ENCODE measurements at places on chromosomes 3 and 15. TPM values are rescaled to one million over a fixed set of nuclear protein-coding genes. Genes with fewer than 3 reads are reported as not detected.

DNA sequence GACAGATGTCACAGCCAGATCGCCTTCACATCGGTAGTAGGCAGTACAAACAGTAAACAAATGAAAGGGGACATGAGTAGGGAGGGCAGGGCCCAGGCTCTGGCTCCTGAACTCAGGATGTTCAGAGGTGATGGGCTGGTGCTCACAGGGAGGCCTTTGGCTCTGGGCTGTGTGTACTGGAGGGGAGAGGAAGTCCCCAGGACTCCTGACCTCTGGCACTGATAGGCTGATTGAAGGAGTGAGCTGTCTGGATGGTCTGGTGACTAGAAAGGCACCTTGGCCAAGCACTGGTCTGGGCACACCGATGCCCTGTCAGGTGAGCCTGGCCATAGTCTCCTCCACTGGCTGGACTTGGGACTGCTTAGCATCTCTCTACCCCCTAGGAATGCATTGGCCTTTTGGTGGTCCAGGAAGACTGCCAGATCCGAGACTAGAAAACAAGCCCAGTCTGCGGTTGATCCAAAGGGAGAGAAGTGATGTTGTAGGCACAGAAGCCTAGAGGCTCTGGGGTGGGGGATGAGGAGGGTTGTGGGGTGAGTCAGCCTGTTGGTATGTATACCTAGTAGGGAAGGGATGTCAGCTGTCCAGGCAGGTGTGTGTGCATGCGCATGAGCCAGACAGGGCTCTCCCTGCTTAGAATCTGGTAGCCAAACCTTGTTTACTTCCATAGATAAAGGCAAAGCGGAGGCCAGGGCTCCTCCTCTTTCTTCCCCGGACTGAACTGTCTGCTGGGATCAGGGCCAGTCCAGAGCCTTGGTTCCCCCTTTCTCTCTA lies 1.9 kb downstream of the SPINT1 start:
- no peak for DNase-seq

- DNase-seq, result no peak
Measured at GRCh38 chr3:160444411-160444810, 5.2 kb downstream of the TRIM59 start.

GRCh38 chr15:31503256-31503655 lies 176.6 kb downstream of the KLF13 start:
- DNase-seq, result no peak

GRCh38 chr15:100770661-100771584 lies 108.7 kb upstream of the ALDH1A3 start:
- DNase-seq, result no peak

DNA sequence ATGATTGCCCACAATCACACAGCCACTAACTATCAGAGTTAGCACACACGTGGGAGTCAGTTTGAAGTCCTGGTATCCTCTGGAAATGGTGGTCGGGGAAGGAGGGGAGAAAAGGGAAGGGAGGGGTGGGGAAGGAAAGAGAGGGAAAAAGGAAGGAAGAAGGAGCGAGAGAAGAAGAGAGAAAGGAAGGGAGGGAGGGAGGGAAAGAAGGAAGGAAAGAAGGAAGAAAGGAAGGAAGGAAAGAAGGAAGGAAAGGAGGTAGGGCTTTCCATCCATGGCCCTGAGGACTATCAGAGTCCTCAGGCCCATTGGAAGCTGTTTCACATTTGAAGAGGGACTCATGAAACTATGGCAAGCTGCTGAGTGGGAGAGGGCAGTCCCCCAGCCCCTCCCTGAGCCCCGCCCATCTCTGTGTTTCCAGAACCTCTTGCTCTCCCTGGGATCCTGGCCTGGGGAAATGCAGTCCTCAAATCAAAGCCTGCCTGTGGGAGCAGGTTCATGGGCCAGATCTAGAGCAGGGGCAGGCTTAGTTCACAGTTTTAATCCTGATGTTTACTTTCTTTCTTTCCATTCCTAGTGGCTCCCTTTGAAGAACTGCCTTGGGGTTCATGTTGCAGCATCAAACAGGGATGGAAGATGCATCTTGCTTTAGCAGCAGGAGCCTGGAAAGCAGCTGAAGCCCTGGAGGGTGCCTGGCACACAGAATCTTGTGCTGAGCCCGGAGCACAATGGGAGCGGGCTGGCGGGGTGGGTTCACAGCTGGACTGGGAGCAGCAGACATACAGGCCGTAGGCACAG lies 66.1 kb upstream of the GLCE start:
- no peak for DNase-seq

DNA sequence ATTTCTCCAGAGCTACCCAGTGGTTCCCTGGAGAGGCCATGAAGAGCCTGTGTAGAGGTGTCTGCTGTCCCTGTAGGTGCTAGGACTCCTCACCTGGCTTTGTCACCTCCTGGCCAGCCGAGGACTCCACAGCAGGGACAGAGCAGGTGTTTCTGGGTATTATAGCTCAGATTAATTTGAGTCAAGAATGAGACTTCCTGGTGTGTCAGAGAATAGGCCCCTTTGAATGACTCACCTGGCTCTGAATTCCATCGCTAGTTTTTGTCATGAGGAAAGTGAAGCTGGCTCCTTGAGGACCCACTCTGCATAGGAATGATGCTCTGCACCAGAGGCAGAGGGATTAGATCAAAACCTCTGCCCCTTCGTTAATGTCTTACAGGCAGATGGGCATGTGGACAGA lies 167.5 kb upstream of the TOPAZ1 start:
- no peak for DNase-seq

GRCh38 chr15:39976291-39977274 lies 42.7 kb downstream of the EIF2AK4 start:
- peak; percentile 53 for DNase-seq

DNA sequence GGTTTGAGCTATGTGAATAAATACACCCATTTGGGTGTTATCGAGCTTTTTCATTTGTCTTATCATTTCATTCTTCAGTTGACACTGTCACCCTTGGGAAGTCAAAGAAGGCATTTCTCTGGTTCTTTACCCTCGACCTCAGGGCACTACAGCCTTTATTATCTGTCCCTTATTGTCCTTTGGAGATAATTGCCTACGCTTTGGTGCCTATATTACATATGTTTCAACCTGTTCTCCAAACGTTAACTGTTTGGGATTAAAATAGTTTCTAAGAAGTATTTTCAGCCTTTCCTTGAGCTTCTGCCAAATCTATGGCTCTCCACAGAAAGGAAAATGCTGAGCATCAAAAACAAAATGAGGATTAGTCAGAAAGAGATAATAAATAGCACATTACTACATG lies 395.4 kb upstream of the ADAMTS9 start:
- no peak for DNase-seq

- no peak for DNase-seq
Measured at GRCh38 chr3:144380849-144381248, 409.2 kb downstream of the DIPK2A start.

GRCh38 chr3:165855581-165855980 lies 18.4 kb upstream of the BCHE start:
- no peak for DNase-seq

DNA sequence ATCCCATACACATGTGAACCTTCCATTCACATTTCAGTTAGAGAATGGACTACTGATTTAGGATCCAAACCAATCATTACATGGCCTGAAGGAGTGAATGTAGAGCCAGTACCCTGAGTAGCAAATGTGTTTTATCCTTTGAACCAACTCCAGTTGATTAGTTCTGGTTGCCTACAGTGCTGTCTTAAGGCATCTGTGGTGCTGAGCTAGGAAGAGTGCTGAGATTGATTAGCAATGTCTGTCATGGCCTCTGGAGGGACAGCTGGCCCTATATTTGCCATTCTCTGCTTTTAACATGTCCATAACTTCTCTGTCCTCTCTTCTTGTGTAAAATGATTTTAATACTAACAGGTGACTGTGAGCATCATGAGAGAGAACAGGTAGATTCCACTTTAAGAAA lies 11.1 kb downstream of the LRTM1 start:
- DNase-seq, result peak; percentile 12

DNA sequence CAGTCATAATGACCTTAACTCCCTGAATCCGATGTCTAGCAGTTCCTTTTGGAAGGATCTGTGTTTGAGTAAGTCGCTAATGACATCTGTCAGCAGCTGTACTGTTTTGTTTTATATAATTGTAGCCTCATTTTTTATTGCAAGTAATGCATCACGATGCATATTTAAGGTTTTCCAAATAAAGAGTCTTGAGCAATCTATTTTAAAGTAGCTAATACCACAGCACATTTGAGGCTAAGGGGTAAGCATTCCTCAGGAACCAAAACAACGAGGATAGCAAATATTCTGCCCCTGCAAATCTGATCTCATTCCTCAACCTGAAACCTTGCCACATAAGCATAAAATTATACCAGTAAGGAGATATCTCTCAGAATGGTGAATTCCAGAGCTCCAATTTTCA lies 98.7 kb downstream of the TBC1D5 start:
- peak; percentile 32 for DNase-seq

Gene C3orf33
- 2.7 TPM for total RNA-seq

DNA sequence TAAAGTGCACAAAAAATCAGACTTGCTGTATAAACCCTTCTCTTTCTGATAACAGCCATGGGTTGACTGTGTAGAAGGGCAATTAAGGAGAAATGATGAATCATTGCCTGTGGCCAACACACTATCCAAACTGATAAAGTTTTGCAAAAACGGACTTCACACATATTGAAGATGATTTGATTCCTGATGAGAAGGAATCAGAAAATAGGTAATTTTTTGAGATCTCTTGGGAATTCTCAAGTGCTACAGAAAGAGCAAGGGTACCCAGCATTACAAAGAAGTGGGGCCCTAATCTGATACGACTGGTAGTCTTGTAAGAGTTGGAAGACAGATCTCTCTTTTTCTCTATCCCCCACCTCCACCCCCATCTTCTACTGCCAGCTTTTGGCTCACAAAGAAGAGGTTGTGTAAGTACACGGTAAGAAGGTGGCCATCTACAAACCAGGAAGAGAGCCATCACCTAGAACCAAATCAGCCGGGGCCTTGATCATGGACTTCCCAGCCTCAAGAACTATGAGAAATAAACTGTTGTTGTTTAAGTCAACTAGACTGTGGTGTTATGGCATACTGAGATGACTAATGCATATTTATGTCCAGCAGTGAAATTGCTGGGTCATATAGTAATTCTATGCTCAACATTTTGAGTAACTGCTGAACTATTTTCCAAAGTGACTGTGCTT lies 254.7 kb downstream of the EDEM1 start:
- DNase-seq, result no peak

Gene ZNF502
- 0.33 TPM for total RNA-seq

- peak; percentile 12 for DNase-seq
Measured at GRCh38 chr3:32685543-32686185, 676 bp downstream of the CNOT10 start.

- DNase-seq, result no peak
Measured at GRCh38 chr15:51870774-51871173, 41.3 kb downstream of the TMOD3 start.

DNA sequence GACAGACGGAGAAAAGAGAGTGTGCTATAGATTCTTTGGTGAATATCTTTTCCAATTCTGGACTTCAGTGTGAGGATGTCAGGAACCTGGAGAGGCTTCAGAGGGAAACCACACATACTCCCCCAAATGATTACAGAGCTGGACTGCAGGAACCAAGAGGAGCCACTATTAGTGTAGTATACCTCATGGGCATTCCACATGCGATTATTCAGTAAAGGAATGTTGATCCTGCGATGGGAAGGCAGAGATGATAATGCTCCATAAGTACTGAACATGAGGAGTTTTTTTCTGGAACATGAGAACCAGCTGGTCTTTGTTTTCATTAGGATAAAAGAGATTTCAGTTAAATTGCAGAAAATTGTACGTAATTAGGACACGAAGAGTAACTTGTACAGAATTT lies 18.7 kb downstream of the STARD9 start:
- peak; percentile 6 for DNase-seq

Gene FEZF2
- not detected for total RNA-seq

Gene ILDR1
- not detected for total RNA-seq

DNA sequence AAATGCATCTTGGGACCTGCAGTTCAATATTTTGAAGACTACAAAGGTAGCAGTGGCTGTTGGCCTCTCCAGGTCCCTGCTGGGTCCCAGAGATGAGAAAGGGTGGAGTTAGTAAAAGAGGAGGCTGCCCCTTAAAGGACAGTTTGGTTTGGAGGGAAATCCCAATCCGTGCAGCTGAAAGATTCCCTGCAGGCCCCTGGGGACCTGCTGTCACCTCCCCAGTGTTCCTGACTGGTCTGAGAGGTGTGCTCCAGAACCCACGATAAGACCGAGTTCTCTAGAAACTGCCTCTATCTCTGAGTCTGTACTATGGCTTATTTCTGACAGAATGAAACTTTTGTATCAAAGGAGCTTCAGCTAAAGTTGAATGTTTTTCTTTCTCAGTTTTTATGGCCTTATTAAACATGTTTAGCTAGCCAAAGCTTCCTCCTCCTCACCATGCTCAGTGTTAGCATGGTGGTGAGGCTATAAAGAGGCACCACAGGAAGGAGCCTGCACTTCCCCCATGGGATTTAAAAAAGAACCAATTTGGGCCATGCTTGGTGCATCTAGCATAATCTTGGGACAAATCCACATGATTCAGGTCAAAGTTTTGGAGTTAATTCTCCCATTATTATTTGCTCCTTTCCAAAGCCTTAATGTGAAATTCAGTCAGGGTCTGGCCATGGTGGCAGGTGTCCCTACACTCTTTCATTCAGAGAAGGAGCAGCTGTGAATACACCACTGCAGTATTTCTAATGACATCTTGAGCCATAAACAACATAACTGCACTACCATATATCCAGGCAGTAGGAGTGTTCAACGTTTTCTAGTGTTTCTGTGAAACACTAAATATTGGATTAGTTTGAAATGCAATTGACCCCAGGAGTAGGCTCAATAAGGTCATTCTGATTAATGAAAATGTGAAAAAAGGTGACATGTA lies 74.4 kb downstream of the ATP1B3 start:
- DNase-seq, result no peak

All from HFFc6 (cell line).